ENCODE measurements at places on chromosomes 13 and 19.
A peak's percentile ranks its signal among the peaks of the same experiment; 100 is the strongest.

DNA sequence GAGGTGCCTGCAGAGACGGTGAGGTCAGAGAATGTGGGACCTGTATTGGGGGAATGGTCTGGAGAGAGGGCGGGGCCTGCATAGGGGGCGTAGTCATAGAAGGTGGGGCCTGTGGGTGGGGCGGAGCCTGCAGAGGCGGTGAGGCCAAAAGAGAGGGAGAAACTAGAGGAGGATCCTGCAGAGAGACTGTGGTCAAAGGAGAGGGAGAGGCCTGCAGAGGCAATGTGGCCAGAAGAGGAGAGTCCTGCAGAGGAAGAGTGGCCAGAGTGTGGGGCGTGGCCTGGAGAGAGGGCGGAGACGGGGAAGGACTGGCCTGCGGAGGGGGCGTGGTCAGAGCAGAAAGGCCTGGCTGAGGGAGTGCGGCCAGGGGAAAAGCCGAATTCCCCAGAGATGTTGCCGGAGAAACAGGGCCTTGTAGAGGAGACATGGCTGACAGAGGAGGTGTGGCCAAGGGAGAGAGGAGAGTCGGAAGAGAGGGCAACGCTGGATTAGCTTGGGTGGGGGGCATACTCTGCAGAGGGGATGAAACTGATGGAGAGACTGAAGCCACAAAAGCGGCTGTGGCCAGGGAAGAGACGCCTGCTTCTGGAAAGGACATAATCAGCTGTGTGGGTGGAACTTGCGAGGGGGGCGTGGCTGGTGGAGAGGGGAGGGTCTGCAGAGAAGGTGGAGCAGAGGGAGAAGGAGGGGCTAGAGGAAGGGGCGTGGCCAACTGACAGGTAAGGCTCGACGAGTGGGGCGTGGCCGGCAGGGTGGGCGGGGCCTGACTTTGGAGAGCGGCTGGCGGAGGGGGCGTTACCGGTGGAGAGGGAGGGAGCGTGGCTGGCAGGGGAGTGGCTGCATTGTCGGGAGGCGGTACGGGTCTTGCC, 2.5 kb downstream of the PRR36 start:
- DNase-seq, result peak; percentile 64

DNA sequence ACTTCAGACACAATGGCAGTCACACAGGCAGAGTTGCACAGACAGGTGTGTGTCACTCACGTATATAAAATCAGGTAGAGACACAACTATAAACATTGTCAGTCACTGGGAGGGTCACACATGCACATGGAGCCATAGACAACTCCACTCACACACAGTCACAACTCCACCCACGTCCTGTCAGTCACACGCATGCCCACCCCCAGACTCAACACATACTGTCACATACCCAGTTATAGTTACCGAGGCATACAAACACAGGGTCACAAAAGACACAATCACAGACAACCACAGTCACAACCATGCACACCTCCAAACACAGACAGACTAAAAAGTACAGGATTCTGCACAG, 1.5 kb downstream of the NUMBL start:
- DNase-seq, result no peak

GRCh38 chr13:75458696-75459422, 23.1 kb downstream of the TBC1D4 start:
- no peak for DNase-seq

GRCh38 chr19:30224689-30225606, 147.2 kb upstream of the ZNF536 start:
- DNase-seq, result peak; percentile 14

- DNase-seq, result peak; percentile 28
These were observed 116.9 kb upstream of the EDNRB start for GRCh38 chr13:78035500-78035899.

DNA sequence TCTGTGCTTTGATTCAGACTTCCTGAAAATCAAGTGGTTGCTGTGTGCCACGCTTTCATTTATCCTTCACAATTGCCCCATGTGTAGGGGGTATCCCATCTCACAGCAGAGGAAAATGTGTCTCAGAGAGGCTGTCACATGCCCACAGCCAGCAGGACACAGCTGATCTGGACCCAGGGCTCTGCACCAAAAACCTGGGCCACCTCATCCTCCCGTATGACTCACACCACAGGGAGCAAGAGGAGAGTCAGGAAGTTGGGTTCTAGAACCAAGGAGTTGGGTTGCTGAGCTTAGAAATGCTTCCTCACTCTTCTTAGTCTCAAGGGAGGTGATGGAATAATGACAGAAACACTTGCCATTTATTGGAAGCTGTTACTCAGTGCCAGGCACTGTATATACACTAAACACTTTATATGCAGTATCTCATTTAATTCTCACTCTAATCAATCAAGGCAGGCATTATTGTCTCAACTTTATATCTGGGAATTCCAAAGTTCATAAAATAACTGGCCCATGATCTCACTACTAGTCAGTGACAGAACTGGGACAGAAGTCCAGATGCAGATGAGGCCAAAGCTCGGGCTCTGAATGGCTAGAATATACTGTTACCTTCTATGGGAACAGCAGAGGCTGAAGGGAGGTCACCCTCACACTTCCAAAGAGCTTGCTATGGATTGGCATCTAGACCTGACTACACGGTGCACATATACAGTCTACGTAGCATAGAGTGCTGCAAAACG, 47.7 kb upstream of the ATP12A start:
- DNase-seq, result no peak

DNA sequence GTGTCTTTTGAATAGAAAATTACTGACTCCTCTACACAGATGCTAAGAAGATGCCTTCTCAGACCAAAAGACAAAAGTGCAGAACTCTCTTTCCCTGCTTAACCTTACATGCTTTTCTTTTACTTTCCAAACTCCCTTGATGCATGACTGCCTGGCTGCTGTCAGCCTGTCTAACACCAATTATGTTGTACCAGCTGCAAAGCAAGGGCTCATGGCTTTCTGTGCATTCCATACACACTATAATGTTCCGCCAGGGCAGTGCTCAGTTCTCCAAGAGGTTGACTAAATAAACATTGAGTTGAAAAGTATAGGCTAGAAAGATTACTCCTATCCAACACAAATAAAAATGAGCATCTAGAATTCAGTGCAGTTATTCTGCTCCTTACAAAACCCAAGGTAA, 330.4 kb upstream of the NBEA start:
- no peak for DNase-seq

GRCh38 chr19:55312621-55313512, 12.3 kb downstream of the TMEM150B start:
- DNase-seq, result no peak

DNA sequence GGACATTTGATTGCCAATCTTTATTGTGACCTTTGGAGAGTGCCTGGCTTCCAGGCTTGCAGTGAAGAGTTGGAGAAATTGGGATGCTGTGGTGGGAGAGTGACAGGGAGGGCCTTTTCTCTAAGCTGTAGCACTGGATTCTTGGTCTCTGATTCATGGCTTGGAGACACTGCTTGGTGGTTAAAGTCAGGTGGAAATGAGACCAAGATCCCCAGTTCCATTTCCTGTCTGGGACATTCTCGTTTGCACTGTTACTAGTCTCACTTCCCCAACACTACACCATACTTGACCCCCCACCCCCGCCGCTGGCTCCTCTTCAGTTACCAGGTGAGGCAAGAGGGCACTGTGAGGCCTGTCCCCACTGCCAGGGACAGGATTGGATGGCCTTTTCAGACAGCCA, 2.9 kb downstream of the SUPT5H start:
- no peak for DNase-seq

GRCh38 chr19:11848200-11848593, 329 bp upstream of the ZNF439 start:
- no peak for DNase-seq

- peak; percentile 36 for DNase-seq
These were observed 12.1 kb upstream of the KLK14 start for GRCh38 chr19:51094696-51095279.

- peak; percentile 55 for DNase-seq
These were observed 459.8 kb downstream of the FGF14 start for GRCh38 chr13:101942038-101942437.

GRCh38 chr13:44872751-44873150, 116.5 kb downstream of the NUFIP1 start:
- no peak for DNase-seq

DNA sequence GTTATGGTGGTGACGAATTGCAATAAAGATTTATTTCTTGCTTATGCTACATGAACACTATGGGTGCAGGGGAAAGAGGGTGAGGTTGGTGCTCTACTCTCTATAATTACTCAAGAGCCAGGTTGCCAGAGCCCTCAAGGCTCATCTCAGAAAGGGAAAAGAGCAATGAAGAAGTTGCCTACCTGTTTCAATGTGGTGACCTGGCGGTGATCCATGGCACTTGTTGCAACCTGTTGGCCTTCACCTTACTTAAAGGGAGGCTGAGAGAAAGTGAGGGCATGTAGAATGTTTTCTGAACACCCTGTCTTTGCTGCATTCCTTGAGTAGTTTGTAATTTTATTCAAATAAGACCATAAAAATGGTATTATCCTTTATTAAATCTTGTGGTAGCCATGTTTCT, 394.4 kb downstream of the GPC6 start:
- no peak for DNase-seq

DNA sequence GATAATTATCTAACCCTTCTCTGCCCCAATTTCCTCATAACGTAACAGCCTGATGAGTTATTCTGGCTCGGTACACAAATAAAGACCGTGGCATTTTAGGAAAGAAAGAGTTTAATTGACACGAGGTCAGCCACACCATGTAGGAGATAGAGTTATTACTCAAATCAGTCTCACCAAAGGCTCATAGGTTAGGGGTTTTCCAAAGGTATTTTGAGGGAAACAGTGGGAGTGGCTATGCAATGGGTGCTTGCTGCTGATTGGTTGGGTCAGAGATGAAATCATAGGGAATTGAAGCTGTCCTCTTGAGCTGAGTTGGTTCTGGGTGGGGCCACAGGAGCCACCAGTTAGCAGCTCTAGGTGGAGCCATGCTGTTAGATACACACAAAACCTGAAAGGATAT, 137.5 kb downstream of the FREM2 start:
- DNase-seq, result no peak

DNA sequence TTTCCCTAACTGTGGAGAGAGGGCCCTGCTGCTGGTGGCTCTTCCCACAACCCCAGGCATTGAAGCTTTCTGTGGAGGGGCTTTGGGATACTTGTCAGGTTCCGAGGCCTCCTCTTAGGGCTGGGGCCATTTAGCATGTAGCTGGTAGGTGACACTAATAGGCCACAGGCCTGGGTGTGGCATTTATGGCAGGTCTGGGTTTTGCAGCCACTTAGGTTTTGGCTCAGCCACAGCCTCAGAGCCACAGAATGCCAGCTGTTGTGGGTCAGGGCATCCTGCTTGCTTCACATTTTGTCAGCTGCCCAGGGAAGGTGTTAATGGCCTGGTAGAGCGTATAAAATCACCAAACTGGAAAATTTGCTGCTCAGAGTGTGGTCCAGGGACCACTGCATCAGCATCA, 15.7 kb downstream of the FAM124A start:
- DNase-seq, result no peak

DNA sequence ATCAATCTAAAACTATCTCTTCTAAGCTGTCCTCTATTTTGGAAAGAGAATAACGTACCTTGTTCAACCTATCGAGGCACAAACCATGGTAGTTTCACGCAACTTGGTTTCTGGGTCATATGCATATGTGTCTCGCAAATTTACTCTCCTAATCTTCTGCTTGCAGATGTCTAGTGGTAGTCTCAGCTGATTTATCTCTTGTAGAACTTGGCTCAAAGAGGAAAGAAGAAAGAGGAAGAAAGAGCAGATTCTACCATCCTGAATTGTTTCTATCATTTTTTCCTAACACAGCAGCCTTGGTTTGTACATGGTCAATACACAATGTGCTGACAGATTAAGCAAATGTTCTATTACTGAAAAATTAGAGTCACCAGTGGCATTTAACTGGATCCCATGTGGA, 282.3 kb downstream of the SPRY2 start:
- no peak for DNase-seq

GRCh38 chr13:99743094-99743493, 228.5 kb downstream of the ZIC5 start:
- peak; percentile 66 for DNase-seq

- no peak for DNase-seq
These were observed 5.2 kb upstream of the BCAT2 start for GRCh38 chr19:48815870-48816501.

DNA sequence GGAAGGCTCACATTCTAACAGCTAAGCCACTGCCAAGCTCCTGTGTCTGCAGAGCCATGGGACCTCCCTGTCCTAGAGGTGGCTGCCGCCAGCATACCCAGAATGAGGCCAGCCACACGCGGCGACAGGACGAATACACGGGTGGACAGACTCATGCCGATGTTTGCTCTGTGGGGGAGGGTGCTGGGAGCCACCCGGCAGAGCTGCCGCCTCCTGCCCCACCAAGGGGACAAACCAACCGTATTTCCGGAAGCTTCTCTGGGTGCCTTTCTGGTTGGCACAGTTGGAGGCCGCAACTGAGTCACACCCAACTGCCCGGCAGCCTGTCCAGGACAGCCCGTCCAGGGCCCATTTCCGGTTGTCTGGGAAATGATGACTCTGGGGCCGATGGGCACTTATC, 20.3 kb downstream of the C13orf46 start:
- no peak for DNase-seq

GRCh38 chr19:37114001-37114400, 35.8 kb downstream of the ZNF420 start:
- no peak for DNase-seq

DNA sequence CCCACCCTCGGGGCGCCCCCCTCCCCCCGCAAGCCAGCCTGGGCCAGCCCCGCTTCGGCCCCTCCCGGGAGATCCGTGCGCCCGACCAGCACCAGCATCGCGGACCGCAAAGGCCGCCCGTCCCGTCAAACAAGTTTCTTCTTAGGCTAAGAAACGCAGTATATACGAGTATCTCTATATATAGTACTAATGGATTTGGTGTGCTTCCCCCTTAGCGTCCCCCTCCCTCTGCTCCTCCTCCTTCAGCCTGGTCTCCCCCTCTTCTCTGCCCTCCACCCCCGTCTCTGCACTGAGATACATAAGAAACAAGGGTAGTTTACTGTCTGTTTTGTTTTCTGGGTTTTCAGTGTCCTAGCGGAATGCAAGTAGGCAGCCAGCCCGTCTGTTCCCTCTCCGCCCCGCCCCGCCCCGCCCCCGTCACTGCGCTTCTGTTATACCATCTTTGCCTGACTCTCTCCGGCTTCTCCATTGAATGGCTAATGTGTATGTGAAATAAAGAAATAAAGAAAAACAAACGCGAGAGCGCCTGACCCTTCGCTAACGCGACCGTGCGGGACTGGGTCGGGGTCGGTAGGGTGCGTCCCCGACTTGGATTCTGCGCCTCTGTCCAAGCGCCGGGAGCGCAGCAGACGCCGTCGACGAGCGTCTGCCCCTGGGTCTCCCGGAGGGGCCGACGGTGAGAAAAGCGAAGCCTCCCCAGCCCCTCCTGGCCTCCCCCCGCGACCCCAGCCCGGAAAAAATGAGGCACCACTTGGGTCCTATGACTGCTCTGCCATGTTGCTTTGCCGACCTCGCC, 4.2 kb downstream of the LYL1 start:
- DNase-seq, result no peak

All from NCI-H1930 (cell line).